ENCODE measurements at places on chromosomes 6 and 20.

DNA sequence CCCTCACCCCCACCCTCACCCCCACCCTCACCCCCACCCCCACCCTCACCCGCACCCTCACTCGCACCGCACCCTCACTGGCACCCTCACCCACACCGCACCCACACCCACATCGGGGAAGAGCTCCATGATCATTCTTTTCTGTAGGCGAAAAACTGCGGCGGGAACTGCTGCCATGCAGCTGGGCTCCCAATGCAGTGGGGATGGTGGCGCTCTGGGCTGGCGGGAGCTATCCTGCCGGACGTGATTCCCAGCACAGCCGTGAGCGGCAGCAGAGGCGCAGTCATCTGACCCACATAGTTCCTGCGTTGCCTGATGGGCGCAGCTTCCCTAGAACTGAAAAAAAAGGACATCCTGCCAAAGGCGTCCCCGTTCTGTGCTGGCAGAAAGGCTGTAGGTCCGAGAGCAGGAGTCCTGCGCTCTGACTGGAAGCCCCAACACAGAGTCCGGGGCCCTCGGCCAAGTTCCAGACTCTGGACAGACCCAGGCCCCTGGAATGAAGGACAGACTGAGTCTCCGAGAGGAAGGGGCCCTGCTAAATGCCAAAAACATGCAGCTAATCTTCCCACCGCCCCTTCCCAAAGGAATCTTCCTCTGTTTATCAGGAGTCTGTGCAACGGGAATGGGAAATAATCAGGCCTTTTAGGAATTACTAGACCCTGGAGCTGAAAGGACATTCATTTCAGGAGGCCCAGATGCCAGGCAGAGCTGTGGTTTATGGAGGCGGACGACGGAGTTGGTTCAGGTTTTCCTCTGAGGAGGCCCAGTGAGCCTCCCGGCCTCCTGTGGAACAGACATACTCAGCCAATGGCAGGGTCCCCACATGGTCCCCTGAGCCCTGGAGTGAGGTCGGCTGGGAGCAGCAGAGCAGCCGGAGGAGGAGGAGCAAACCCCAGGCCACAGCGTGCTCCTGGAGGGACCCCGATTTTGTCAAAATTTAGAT, 14.1 kb upstream of the TCFL5 start:
- DNase-seq: no peak

DNA sequence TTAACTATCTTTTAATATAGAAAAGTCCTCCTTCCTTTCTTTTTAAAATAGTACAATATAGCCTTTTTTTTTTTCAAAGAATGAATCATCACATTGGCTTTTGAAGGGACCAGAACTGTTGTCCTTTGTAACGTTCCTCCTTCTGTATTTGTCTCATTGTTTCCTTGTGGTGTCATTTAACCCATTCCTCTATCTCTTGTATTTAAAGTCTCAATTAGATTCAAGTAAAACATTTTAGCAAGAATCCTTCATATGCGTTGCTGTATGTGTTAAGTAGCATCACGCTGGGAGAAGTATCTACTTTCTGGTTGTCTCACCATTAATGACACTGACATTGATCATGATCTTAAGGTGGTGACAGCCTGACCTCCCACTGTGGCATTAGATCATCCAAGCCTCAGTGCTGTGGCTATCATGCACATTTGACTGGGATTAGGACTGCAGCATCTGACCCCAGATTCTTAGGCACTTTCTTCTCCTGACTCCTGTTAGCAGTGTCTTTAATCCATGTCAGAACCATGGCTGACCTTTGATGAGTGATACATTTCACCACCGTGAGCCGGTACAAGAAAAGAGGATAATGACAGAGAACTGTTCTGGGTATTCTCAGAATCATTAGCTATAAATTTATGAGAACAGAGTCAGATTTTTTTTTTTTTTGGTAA, 67.5 kb upstream of the TFB1M start:
- DNase-seq: no peak

DNA sequence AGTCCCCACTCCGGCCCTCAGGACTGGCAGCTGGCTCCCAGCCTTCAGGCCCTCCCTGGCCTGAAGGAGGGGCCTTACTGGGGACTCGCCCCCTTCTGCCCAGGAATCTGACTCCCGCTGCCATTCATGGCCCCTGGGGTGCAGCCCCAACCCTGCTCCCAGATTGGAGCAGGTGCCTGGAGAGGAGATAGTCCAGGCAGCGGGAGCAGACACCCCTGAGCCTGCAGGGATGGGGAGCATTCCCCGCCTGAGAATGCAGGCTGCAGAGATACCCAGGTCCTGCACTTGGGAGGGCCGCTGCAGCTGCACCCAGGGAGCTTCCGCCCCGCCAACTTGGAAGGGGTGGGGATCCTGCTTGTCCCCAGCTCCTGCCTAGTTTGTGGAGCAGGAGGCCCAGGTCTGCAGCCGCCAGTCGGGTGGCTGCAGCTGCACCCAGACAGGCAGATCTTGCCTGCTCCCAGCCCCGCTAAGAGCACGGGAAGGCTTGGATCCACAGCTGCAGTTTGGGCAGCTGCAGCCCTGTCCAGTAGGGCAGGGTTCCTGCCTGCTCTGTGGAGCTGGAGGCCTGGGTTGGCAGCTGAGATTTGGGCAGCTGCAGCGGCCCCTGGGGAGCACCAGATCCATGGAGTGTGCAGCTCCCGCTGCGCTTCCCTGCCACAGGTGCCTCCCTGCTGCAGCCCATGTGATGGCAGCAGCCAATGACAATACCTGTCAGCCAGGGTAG, 5.2 kb downstream of the GTSF1L start:
- DNase-seq: no peak

GRCh38 chr20:4435671-4436455, 285.8 kb upstream of the PRND start:
- DNase-seq: no peak

DNA sequence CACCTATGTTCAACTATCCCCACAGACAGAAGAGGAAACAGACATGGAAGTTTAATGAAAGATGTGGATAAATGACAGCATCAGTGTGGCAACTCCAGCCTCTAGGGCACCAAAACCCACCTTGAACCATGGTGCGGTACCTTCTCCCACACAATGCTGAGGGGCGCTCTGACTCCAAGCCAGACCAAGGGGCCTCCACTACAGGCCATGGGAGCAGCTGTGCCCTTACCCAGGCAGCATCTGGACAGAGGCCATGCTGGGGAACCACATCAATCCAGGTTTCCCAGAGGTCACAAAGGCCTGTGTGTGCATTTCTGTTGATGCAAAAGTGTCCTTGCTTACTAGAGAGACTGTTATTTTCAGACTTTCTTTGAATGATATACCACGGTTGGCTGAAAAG, 4.1 kb downstream of the PRR18 start:
- DNase-seq: no peak

DNA sequence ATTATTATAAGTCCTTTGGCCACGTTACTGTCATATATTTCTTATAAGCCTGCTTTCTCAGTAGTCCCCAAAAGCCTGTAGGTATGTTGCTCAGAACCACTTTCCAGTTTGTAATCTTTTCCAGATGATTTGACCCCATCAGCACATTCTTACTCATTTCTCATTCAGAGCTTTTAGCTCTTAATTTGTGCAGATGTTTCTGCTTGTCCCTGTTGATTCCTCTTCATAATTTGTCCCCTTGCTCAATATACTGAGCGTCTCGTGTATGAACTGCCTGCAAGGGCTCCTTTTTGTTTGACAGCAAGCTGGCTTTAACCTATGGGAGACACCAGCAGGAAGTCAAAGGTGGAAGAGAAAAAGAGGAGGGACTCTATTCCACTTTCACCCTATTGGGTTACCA, 733.8 kb upstream of the GJE1 start:
- DNase-seq: no peak

GRCh38 chr6:47231151-47231550, 78.6 kb downstream of the TNFRSF21 start:
- no peak for DNase-seq

GRCh38 chr6:151112130-151112529, 127.6 kb upstream of the AKAP12 start:
- DNase-seq: no peak

DNA sequence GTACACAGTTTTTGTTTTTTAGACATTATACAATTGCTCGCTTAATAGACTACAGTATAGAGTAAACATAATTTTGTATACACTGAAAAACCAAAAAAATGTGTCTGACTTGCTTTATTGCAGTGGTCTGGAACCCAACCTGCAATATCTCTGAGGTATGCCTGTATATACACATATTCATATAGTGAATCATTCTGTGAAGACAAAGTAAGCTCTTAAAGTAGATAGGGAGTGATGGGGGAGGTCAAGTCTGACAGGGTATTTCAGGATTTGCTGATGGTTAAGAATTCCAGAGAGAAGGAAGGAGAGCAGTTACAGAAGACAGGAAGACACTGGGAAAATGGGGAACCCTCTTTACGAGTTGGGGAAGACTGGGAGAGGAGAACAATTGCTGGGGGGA, 417.9 kb downstream of the CD109 start:
- DNase-seq: no peak

DNA sequence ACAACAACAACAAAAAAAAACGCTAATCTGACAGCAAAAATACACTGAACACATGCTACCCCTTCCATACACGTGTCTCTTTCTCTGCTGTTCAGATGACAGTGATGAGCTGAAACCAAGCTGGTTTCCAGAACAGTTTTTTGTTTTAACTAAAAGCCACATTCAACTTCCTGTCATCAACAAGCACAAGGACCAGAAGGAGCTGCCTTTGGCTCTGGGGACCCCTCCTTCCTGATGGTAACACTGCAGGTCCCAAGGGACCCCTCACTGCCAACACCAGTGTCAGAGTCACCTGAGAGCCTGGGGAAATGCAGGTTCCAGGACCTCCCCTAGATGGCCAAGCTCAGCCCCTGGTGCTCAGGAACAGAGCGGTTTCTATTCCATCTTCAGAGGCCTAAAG, 6.0 kb downstream of the CST7 start:
- no peak for DNase-seq

GRCh38 chr20:51484141-51484815, 58.2 kb downstream of the NFATC2 start:
- no peak for DNase-seq

DNA sequence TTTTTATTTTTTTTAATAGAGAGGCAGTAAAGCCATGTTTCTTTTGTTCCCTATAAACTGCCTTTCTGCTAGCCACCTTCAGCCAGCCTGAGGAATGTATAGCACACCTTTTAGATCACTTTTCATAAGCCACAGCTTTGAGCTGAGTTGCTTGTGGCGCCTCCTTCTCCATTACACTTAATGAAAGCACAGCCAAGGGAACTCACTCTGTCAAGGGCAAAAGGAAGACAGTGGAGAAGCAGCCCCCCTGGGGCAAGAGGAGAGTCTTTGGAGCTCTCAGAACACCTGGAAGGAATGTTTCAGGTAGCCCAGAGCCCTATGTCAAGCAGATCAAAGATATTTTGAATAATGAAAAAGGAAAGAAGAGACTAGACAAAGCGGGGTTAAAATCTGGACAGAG, 235.1 kb downstream of the CLIC5 start:
- no peak for DNase-seq

DNA sequence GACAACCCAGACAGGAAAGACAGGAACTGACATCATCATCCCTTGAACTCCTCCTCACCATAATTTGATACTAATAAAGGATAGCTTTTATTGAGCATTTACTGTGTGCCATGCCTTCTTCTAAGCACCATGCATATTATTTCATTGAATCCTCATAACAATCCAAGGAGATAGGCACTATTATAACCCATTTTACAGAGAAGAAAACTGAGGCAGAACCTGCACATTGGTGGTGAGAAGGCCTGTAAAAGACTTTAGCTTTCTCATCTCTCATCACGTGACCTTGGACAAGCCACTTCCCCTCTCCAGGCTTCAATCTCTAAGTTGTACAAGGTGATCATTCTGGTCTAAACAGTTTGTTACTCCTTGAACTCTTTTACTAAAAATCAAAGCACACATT, 34.5 kb upstream of the PREX1 start:
- DNase-seq: no peak

GRCh38 chr6:167232356-167232755, 58.8 kb upstream of the UNC93A start:
- no peak for DNase-seq

DNA sequence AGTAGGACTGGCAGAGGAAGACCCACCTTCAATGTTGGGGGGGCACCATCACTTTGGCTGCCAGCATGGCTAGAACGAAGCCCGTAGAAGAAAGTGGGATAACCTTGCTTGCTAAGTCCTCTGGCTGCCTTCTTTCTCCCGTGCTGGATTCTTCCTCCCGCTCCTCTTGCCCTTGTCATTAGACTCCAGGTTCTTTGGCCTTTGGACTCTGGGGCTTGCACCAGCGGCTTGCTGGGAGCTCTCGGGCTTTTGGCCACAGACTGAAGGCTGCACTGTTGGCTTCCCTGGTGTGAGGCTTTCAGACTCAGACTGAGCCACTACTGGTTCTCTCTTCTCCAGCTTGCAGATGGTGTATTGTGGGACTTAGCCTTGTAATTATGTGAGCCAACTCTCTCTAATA, 28.2 kb downstream of the GSTA2 start:
- no peak for DNase-seq

- no peak for DNase-seq
These were observed 160.0 kb upstream of the DTNBP1 start for GRCh38 chr6:15822835-15823234.
